Activated naive CD8-positive, alpha-beta T cell treated with anti-CD3 and anti-CD28 coated beads for 36 hours (primary cell): ENCODE measurements at places on chromosomes 3 and 15.

DNA sequence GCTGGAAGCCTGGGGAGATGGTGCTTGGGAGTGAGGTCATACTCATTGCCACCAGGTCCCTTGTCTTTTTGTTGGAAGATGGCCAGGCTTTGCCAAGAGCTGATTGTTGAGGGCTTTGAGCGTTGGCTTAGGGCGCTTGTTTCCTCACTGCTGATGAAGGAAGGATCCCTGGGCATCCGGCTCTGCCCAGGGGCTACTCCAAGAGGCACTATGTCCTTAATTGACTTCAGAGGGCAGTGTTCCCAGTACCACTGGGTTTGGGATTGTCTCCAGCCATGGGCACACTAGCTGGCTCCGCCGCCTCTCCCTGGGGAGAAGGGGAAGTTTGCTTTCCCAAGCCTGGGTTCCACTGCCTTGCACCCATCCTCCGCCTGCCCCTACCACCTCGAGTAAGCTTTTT, 57.2 kb upstream of the RGMA start:
- DNase-seq: no peak

GRCh38 chr3:16011376-16011775, 163.1 kb upstream of the GALNT15 start:
- no peak for DNase-seq

GRCh38 chr3:8210882-8211341, 290.7 kb upstream of the LMCD1 start:
- no peak for DNase-seq

- no peak for DNase-seq
Measured at GRCh38 chr3:52202384-52203077, 4.6 kb downstream of the ALAS1 start.

DNA sequence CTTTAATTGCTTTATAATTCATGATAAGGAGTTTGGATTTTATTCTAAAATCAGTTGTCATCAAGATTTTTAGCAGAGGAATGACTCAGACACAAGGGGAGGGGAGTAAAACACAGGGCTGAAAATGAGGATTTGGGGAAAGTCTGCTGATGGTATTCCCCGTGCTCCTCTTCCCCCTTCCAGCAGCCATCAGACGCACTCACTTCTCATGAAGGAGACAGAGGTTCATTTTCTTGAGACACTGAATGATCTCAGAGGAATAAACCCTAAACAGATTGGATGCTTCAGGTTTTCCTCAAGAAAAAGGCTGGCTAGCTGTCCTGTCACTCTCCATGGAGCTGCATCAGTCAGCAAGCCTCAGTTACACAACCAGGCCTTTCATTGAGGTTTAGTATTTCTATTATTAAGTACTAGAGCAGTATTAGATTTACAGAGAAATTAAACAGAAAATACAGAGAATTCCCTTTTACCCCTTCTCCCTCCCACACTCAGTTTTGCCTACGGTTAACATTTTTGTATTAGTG, 166.4 kb downstream of the C3orf70 start:
- no peak for DNase-seq

DNA sequence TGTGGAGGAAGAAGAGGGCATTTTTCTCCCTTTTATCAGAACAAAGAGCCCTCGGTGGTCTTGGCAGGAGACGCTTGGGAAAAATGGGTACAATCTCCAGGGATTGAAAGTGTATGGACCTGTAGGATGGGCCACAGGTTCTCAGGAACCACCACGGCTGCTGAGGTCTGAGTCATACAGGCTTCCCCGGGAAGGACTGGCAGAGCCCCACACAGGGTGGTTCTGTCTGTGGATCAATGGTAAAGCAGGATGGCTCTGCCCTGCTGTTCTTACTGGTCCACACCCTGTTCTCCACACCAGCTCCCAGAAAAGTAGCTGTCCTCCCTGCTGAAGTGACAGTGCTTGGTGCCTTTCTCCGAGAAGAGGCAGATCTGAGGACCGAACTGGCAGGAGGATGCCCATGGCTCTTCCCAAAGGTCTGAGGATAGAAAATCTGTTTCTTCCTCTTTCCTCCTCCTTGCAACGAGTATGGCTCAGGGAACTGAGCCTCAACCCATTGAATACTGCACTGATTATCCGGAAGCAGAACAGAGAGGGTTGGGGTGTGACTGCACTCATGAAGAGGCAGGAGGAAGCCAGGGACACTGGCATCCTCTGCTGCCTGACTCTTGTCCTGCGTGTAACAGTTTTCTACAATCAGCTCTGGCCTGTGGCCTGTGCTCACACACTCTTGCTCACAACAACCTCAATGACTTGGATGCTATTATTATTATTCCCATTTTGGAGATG, 39.0 kb downstream of the KIF9 start:
- DNase-seq: no peak

GRCh38 chr3:17398959-17399551, 343.4 kb downstream of the TBC1D5 start:
- DNase-seq: no peak

- no peak for DNase-seq
Measured at GRCh38 chr3:37952564-37952963, 38.0 kb upstream of the VILL start.

- DNase-seq: no peak
Measured at GRCh38 chr15:37823601-37824275, 110.7 kb upstream of the TMCO5A start.

- no peak for DNase-seq
Measured at GRCh38 chr3:189334064-189334920, 162.5 kb downstream of the TPRG1 start.

GRCh38 chr3:175255698-175256097, 396.6 kb downstream of the NAALADL2 start:
- no peak for DNase-seq

GRCh38 chr3:15331606-15332404, 581 bp downstream of the SH3BP5 start:
- DNase-seq: peak; percentile 45

GRCh38 chr15:30962079-30962478, 29.3 kb downstream of the MTMR10 start:
- no peak for DNase-seq

DNA sequence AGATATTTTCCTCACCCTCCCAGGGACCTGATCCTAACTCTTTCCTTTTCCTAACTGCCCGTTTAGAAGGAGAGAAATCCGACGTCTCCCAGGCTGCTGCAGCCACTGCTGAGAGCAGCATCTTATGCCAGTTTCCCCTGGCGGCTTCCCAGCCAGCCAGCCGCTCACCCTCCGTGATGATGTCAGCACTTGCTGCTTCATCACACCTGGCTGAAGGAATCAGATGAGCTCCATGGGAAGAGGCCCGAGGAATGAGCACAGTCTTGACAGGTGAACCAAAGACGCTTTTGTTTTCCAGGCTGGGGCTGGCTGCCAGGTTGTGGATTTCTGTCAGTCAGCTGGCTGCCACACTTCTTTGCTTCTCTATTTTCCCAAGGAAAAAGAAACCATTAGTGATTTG, 445.1 kb upstream of the RBMS3 start:
- DNase-seq: no peak

GRCh38 chr3:29466442-29466841, 185.6 kb downstream of the RBMS3 start:
- no peak for DNase-seq

DNA sequence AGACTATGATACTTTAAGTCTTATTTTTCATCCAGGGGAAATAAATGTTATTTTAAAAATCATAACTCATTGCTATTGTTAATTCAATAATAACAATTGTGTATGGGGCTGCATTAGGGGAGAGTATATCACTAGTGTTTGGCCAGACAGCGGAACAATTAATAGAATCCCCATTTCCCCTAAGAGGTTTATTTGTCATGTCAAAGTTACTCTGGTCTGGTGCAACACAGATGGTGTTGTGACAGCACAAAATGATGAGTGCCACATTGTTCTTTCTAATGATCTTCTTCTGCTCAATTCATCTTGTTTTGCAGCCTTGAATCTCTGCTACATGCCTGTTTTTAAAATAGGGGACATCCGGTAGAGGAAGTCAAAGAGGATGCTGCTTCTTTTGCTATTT, 351.6 kb downstream of the NSUN3 start:
- DNase-seq: no peak

- no peak for DNase-seq
Measured at GRCh38 chr3:185465471-185465870, 33.4 kb downstream of the TMEM41A start.

DNA sequence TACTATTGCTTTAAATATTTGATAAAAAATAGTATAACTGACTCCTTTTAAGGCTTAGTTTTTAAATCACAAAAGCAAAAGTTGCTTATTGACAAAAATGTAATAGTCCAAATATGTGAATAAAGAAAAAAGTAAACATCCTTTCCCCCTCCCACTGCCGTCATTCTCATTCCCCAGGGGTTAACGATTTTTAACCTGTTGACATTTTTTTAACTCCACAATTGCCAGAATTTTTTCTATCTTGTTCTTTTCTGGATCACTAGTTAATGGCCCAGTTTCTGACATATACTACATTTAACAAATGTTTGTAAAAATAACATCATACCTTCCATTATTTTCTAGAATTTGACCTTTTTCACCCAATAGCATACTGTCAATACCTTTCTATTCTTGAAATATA, 60.6 kb upstream of the TCF12 start:
- no peak for DNase-seq

GRCh38 chr15:68749793-68750192, 70.9 kb downstream of the ANP32A start:
- no peak for DNase-seq

- no peak for DNase-seq
Measured at GRCh38 chr15:77568973-77569728, 63.6 kb downstream of the LINGO1 start.

- no peak for DNase-seq
Measured at GRCh38 chr3:128235207-128235926, 82.1 kb downstream of the EEFSEC start.

DNA sequence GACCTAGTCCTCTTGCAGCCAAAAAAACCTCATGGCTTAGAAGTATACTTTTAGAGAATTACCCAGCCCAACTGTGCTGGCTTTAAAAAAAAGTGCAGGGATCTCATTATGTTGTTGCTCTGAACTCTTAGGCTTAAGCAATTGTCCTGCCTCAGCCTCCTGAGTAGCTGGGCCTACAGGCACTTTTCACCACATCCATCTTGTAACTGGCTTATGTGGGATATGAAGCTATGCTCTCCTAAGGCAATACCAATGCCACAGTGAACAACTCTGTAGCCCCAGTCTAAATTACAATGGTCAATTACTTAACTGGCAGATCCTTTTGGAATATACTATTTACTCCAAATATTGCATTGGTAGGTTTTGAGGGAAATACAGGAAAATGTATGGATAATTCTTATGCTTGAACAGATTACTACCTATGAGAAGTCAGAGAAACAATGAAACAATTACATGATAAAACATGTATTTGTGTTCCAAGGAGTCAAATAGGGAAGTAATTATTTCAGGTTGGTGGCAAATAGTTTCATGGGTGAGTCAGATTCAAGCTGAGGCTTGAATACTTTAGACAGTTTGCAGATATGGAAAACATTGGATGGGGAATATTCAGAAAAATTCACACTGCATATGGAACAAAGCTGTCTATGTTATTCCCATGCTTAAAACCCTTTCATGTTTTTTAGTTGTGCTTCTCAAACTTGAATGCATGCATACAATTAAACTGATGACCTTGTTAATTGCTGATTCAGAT, 34.6 kb upstream of the GPR149 start:
- DNase-seq: no peak

DNA sequence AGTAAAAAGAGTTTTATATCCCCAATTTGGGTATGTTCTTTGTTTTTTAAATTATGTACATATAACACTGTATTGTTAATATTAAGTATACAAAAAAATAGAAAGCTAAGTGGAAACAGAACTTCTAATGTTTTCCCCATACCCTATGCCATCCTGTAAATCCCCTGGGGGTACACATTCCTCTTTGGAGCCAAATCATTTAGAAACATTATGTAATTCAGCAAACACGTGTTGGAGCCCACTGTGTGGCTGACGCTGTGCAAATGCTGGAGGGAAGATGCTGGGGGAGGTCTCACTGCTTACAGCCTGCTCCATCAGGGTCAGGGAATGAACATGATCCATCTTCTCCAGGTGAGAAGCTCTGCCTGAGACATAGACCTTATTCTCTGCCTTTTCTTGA, 52.8 kb downstream of the CRTC3 start:
- no peak for DNase-seq

GRCh38 chr3:94071713-94072284, 8.9 kb downstream of the NSUN3 start:
- DNase-seq: no peak

- peak; percentile 24 for DNase-seq
Measured at GRCh38 chr15:69668963-69669362, 216.3 kb downstream of the RPLP1 start.

- DNase-seq: no peak
Measured at GRCh38 chr3:61530355-61530754, 31.0 kb upstream of the PTPRG start.

DNA sequence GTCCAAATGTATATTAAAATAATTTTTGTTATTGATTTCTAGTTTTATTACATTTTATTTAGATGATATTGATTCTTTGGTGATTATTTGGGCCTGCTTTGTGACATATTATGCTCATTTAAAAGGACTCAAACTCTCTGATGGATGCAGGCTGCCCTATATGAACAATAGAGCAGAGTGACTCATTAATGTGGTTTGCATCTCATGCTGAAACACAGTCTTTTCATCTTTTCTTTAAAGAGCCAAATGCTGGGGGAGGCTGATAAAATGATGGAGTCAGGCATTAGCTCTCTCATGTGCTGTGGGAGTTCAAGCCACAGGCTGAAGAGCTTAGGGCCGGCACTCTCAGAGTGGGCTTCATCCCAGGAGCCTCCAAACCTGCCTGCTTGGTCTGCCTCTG, 7.2 kb downstream of the PLA1A start:
- no peak for DNase-seq

DNA sequence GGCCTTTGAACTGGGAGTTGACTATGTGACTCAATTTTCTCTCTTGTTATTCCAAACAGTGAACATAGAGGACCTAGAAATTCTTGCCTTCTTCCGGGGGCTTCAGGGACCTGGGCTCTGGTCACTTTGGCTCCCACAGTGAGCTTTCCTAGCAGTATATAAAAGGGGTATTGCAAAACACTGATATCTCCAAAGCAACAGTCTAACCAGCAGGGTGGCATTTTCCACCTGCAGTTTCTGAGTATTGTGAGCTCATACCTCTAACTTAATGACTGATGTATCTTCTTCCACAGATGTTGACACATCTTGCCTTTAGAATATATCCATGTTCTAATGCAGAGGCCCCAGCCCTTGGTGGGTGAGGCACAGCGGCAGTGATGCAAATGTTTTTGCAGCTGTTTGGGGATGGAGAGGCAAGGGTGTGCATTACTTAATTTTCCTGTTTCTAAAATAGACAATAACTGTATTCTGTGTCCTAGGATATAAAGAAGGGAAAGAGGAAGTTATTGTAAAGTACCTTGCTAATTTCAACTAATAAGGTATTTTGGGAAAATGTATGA, 45.7 kb upstream of the ADGRG7 start:
- DNase-seq: no peak

- no peak for DNase-seq
Measured at GRCh38 chr15:92165001-92165346, 228.7 kb upstream of the ST8SIA2 start.

- no peak for DNase-seq
Measured at GRCh38 chr3:99875581-99875928, 57.9 kb downstream of the CMSS1 start.

- DNase-seq: no peak
Measured at GRCh38 chr15:61036136-61036535, 193.0 kb downstream of the RORA start.

- no peak for DNase-seq
Measured at GRCh38 chr3:170703121-170703588, 117.3 kb upstream of the SLC7A14 start.
